Brain pericyte (primary cell): ENCODE measurements at places on chromosomes 13 and 19.

DNA sequence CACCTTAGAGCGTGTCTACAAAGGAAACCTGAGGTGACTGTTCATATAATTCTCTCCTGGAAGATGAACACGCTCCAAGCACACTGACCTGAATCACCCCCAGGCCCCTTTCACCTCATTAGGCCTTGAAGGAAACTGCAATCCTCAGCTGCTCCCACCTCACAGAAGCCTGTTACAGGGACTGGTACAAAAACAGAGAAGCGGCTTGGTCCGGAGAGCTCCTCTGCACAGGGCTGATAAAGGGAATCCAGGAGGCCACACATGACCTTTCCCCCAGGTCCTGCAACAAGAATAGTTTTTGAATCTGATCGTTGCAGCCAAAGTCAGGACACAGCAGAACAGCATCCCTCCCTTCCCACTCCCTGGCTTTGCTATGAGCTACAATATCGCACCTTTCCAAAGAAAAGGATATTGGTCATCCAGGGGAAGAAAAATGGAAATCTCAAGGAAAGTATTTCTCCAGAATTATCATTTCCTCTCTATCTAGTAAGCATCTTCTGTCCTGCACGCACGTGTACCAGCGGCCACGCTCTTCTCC is 666.7 kb downstream of the UQCRFS1 start:
- DNase-seq, result no peak

GRCh38 chr13:25585000-25585399 is 213.2 kb downstream of the ATP8A2 start:
- DNase-seq, result no peak

DNA sequence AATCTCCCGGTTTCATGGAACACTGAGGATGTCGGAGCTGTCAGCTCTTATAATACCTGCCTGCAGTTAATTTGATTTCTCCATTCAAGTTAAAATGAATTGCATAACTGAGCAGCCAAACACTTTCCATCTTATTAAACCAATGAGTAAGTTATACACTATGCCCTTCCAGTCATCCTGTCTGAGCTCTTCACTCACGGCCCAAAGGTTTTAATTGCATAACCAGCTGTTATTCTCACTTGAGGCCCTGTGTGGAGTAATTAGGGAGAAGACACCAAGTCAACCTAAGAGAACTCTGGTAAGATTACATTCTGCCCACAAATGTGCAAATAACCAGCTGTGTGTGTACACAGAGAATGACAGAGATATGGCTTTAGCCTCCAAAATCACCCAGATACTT is 303.5 kb downstream of the TBC1D4 start:
- no peak for DNase-seq

- no peak for DNase-seq
Measured at GRCh38 chr19:49441210-49441959, at the start of gene SLC17A7. TSS of gene SLC17A7 (minus strand) at chr19:49441527. CDS start at chr19:49441379, 148 bp downstream.

GRCh38 chr19:18317961-18318800 is 4.7 kb downstream of the LSM4 start:
- no peak for DNase-seq
